Stimulated activated CD4-positive, alpha-beta T cell treated with anti-CD3 and anti-CD28 coated beads, Interleukin-12 subunit alpha, Interleukin-12 subunit beta, amount 100 ng/mL, for 4 hours (primary cell): ENCODE measurements at places on chromosomes 4 and X.

DNA sequence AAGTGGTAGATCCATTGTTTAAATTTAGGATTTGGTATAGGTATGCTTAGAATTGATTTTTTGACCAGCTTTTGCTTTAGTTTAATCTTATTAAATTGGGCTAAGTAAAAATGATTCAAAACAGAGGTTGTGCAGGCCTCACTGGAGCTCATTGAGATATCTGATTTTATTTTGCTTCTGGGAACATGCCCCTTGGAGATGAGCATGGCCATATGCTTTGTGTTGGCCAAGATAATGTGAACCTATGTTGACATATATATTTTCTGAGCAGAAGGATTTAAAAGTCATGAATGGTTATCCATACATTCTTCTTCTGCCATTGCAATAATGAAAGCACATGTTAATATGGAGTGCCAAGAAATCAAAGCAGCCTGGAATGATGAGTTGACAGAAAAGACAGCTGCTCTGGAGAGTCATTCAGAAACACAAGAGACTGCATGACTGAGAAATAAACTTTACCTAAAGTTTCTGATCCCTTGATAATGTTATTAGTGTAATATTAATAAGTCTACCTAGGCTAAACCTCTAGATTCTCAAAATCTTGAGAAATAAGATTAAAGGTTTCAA, 489.7 kb upstream of the GNPDA2 start:
- DNase-seq = no peak

DNA sequence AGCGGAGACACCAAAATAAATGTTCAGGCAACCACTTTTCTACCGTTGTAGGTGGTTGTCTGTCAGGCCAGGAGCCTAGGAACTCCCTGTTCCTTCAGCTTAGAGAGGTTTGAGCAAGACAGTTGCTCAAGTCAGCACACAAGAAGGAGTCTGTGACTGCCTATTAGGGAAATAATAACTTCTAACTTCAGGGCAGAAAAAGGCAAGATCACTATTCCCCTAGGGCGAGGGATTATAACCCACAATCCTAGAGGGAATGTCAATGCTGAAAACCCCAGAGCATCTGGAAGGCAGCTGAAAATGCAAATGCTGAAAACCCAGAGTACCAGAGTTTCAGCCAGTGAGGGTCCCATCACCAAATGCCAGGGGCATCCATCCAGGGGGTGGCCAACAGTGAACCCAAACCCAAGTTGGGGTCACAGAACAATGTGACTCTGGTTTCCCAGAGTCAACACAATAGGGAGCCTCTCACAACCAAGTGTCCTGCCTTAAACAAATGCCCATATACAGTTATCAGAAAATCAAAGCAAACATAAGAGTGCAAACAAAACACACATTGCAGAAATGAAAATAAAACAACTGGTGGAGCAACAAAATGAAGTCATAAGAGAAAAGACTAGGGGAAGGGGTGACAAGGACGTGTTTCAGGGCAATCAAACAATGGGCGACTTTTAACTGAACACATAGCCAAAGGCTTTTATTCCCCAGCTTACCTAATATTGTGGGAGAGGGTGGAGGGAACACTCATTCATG, 27.6 kb downstream of the MORF4L2 start:
- no peak for DNase-seq

GRCh38 chr4:182752158-182752910, 164.9 kb downstream of the DCTD start:
- DNase-seq = no peak

- DNase-seq = no peak
Observed at GRCh38 chrX:86047936-86048280, 550 bp upstream of the CHM start.

DNA sequence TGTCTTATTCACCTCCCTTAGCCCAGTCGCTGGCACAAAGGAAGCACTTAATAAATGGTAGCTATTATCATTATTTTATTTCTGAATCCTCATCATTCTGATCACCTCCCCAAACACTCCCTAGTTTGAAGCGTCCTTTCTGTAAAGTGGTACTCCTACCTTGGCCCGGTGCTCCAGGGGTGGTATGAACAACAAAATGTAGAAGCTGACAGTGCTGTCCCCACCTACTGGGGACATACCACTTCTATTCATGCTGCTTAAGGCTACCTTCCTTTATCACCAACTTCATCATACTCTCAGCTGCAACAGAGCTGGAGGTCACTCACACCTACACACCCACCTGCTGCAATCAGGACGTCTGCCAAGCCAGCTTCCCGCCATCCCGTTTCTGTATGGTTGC, 40.8 kb upstream of the APLN start:
- DNase-seq = no peak

GRCh38 chrX:23501974-23502373, 165.3 kb upstream of the PRDX4 start:
- no peak for DNase-seq

DNA sequence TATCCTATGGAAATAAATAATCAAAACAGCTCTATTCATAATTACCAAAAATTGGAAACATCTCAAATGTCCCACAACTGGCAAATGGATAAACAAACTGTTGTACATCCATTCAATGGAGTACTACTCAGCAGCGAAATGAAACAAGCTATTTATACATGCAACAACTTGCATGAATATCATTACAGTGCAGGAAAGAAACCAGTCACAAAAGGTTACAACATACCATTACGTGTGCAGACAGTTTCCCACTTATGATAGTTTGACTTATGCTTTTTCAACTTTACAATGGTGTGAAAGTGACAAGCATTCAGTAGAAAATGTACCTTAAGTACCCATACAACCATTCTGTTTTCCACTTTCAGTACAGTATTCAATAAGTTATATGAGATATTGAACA, 82.3 kb downstream of the NEK1 start:
- no peak for DNase-seq

DNA sequence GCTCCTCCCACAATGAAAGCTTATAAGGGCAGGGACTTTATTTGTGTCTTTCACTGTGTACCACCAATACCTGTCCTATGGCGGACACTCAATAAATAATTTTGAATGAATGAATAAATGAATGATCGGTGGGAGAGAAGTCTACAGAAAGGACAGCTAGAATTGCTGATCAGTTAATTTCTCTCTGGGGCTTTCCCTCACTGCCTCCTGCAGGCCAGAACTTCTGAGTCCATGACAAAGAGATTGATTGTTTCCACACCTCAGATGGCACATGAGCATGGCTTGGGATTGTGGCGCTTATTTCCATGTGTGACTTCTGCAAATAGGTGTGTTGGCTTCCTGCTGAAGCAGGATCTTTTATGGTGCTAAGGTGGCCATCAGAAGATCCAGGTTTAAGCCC, 6.3 kb downstream of the FAM47E start:
- no peak for DNase-seq

GRCh38 chr4:19774690-19775256, 476.9 kb upstream of the SLIT2 start:
- DNase-seq = no peak

- DNase-seq = no peak
Observed at GRCh38 chrX:132204629-132205028, 14.6 kb downstream of the RAP2C start.

- no peak for DNase-seq
Observed at GRCh38 chr4:100113732-100114131, 76.5 kb downstream of the DDIT4L start.

- no peak for DNase-seq
Observed at GRCh38 chrX:642436-643240, 12.0 kb downstream of the SHOX start.

GRCh38 chrX:129759576-129760061, 20.1 kb upstream of the SASH3 start:
- DNase-seq = peak; percentile 31

- no peak for DNase-seq
Observed at GRCh38 chr4:71415491-71415890, 76.7 kb downstream of the SLC4A4 start.
